ENCODE measurements at places on chromosomes 2 and 18.

- no peak for DNase-seq
Observed at GRCh38 chr18:42001801-42002200, 46.8 kb downstream of the PIK3C3 start.

DNA sequence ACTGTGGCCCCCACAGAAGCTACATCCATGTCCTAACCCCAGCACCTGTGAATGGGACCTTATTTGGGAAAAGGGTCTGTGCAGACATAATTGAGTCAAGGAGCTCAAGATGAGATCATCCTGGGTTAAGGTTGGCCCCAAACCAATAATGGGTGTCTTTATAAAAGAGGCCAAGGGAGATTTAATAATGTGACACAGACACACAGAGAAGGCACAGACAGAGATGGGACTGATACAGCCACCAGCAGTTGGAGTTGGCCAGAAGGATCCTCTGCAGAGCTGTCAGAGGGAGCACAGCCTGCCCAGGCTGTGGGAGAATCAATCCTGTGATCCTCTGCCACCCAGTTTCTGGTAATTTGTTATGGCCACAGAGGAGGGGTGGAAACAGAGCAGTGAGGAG is 26.0 kb downstream of the SNORC start:
- no peak for DNase-seq

DNA sequence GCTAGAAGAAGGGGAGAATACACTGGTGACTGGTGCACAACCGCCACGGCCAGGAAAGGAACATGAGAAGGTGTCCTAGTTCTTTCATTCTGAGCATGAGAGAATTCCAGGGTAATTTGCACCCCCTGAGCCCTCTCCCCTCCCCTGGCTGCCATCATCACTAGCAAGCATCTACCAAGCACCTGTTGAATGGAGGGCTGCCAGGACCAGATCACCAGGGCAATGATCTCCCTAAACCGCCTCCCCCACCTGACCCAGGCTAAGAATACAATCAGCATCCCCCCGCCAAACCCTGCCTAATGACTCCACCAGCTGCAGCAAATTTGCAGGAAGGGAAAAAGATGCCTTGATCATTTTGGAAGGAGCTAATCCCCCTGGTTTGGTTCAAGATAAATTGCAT is 100.2 kb downstream of the STPG4 start:
- DNase-seq, result no peak

DNA sequence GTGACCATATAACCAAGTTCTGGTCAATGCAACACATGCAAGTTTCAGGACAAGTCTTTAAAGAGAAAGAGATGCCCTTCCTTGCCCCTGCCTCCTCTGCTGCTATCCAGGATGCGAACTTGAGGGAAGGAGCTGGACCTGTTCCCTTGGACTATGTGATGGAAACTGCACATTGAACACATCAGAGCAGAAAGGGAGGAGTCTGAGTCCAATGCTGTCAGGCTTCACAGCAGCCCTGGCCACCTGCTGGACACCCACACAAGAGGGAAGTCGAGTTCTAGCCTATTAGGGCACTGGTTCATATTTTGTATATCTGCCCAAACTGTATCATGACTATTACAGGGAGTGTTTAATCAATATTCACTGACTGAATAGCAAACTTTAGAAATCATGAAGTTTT is 38.3 kb upstream of the TEX51 start:
- no peak for DNase-seq

- no peak for DNase-seq
Observed at GRCh38 chr18:35122586-35123224, 81.5 kb downstream of the MAPRE2 start.
